ENCODE measurements at places on chromosomes 5 and 9.
A peak's percentile ranks its signal among the peaks of the same experiment; 100 is the strongest.

- no peak for DNase-seq
Observed at GRCh38 chr9:111803924-111804323, 9.2 kb upstream of the SHOC1 start.

GRCh38 chr9:110276781-110277180 lies 20.5 kb upstream of the TXN start:
- no peak for DNase-seq

- DNase-seq, result no peak
Observed at GRCh38 chr9:121454972-121455371, 44.7 kb downstream of the GGTA1 start.

- DNase-seq, result no peak
Observed at GRCh38 chr9:13165236-13165945, 114.1 kb downstream of the MPDZ start.

GRCh38 chr9:127167560-127168326 lies 45.3 kb upstream of the ANGPTL2 start:
- DNase-seq, result no peak

GRCh38 chr5:57989378-57989777 lies 470.5 kb downstream of the PLK2 start:
- DNase-seq, result no peak

GRCh38 chr5:432928-433791 lies 9.8 kb upstream of the EXOC3 start:
- DNase-seq, result no peak

DNA sequence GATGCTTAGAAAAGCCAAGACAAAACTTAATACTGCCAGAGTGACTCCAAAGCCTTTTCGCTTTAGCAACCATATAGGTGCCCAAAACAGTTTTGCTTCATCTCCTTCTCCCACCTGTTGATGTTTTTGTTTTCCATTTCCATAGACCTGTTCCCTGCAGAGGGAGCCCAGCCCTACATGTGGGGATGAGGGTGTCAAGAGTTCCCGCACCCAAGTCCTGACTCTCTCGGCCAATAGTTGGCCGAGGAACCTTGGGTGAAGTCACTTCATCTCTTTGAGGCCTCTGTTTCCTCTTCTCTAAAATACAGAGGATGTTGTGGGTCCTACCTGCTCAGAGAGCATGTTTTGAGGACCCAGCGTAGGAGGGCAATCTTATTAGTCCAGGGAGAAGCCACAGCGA lies 38.5 kb upstream of the LCP2 start:
- DNase-seq, result no peak

GRCh38 chr9:72586388-72587130 lies 65.2 kb downstream of the TMC1 start:
- DNase-seq, result no peak

- no peak for DNase-seq
Observed at GRCh38 chr5:111685969-111686368, 71.0 kb downstream of the NREP start.

- no peak for DNase-seq
Observed at GRCh38 chr5:133639850-133640528, 27.6 kb upstream of the FSTL4 start.

DNA sequence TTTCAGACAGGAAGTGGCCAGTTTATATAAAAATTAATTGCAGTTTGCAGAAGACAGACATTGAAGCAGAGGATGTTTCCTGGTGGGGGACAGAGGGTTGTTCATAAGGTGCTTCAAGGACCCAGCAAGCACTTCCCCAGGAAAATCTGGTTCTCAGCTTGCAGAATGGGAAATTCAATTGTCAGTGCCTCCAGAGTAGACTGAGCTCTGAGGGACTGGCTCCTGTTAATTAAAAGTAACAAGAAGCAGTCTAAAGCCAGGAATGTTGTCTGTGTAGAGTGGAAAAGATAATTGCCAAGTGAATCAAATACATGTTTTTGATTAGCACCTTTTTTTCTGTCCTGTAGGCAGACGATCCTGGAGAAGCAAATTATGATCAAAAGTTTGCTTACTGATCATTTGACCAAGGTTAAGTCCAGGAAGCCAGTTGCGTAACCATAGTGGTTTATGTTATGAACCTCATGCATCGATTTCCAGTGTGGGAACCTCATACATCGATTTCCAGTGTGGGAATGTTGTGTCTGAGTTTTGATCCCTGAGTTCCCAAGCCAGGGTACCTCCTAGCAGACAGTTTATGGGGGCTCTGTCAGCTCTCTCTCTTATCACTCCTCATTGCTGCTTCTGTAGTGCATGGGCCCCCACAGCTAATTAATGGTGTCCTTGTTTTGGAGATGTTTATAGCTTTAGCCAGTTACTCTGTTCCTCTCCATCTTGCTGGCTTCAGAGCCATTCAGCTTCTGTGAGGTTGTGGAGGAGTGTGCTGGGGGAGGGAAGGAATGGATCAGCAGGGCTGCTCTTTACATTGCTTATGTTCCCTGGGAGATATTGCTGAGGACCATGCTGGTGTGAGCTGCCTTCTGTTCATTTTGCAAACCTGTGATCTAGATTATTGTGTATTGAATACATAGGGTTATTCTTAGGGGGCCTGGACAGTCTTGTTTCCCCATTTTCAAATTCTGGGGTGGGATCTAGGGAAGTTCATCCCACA lies 17.1 kb downstream of the MSANTD3 start:
- DNase-seq, result no peak

DNA sequence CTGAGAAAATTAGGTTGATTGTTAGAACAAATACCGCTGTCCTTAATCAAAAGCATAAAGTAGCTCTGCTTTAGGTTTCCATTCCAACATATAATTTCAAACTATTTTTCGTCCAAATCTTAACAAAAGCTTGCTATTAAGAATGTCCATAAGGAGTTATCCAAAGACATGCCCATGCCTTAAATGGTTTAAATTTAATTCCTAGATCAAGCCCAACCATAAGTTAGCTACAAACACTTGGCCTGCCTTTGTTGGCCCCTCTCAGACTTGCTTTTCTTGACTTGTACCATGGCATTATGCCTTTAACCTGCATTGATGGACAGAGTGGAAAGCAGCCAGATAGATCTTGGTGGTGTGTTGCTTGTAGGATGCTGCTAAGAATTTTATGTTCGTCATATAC lies 8.8 kb downstream of the GARNL3 start:
- DNase-seq, result no peak

DNA sequence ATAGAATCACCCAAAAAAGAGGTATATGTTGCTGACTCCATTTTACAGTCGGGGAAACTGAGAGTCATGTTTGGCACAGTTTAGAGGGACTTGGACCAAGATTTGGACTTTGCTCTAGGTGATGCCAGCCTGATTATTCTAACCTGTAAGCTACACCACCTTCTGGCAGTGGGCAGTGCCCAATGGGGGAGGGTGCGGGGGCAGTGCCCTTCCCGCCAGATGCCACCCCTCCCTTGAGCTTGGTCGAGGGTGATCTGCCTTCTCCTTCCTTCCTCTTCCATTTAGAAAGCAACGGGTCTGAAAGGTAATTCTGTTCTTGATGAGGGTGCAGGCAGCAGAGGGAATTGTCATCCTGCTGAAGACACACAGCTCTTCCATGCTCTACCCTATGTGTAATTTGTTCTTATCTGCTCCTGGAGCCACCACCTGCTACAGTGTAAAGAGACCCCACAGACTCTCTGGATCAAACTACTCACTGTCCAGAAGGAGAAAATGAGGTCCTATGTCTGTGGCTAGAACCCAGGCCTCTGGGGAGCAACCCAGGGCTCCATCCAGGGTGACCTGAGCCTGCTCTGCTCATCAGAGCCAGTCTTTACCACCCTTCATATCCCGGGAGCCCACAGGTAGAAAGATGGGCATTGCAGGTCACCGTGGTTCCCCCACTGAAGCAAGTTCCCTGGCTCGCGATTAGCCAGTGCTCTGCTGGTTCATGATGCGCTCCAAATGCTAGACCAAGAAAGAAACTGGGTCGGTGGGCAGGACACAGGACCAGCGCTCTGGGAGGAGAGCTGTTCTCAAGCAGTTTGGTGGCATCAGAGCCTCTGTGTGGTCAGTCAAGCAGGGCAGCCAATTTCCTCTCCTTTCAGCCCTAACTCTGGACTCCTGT lies 156.2 kb downstream of the RGS3 start:
- no peak for DNase-seq

DNA sequence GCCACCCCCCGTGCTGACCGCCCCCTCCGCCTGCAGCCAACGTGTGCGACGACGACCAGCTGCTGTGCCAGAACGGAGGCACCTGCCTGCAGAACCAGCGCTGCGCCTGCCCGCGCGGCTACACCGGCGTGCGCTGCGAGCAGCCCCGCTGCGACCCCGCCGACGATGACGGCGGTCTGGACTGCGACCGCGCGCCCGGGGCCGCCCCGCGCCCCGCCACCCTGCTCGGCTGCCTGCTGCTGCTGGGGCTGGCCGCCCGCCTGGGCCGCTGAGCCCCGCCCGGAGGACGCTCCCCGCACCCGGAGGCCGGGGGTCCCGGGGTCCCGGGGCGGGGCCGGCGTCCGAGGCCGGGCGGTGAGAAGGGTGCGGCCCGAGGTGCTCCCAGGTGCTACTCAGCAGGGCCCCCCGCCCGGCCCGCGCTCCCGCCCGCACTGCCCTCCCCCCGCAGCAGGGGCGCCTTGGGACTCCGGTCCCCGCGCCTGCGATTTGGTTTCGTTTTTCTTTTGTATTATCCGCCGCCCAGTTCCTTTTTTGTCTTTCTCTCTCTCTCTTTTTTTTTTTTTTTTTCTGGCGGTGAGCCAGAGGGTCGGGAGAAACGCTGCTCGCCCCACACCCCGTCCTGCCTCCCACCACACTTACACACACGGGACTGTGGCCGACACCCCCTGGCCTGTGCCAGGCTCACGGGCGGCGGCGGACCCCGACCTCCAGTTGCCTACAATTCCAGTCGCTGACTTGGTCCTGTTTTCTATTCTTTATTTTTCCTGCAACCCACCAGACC lies 80.2 kb downstream of the NTNG2 start:
- DNase-seq, result peak; percentile 63

- DNase-seq, result no peak
Observed at GRCh38 chr9:19895006-19895405, 106.2 kb upstream of the SLC24A2 start.

GRCh38 chr5:102542057-102542456 lies 43.3 kb upstream of the SLCO6A1 start:
- no peak for DNase-seq

GRCh38 chr9:120735415-120736126 lies 21.3 kb upstream of the MEGF9 start:
- DNase-seq, result no peak

DNA sequence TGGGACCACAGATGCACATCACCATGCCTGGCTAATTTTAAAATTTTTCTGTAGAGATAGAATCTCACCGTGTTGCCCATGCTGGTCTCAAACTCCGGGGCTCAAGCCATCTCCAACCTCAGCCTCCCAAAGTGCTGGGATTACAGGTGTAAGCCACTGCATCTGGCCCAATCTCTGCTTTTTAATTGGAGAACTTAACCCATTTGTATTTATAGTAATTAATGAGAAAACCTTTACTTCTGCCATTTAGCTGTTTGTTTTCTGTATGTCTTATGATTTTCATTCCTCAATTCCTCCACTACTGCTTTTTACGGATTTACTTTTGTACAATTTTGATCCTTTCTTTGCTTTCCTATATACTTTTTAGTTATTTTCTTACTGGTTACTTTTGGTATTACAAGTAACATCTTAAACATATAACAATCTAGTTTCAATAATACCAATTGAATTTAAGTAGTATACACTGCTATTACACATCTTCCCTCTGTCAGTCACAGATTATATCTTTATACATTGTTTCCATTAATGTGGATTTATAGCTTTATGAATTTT lies 26.1 kb downstream of the RALGDS start:
- DNase-seq, result no peak

DNA sequence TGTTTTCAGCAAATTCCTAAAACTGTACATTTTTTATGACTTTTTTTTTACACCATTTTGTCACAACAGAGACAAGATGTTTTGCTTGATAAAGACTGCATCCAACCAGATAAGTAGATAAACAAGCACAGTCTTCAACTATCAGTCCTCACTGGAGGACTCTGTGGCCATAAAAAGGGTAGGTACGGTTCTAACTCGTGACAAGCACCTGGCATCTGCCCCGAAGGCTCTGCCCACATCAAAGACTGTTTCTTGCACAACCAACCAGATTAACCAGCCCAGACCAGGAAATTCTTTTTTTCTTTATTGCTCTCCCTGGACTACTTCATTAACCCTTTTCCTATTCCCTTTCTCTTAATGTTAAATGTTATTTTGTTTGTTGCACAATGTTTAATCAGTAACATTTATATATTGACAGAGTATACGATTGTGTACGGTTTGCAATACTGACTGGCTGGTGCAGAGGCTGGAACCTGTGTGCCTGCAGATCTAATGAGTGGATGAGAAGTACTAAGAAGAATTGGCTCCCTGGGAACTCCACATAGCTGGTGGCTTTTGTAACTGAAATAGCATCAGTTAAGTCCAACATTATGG lies 74.1 kb downstream of the SERINC5 start:
- peak; percentile 92 for DNase-seq

GRCh38 chr9:127140181-127140580 lies 17.7 kb upstream of the ANGPTL2 start:
- no peak for DNase-seq

- DNase-seq, result peak; percentile 90
Observed at GRCh38 chr5:172110921-172111851, 76.8 kb downstream of the STK10 start.

GRCh38 chr9:131464354-131465000 lies 38.2 kb upstream of the POMT1 start:
- DNase-seq, result peak; percentile 22

DNA sequence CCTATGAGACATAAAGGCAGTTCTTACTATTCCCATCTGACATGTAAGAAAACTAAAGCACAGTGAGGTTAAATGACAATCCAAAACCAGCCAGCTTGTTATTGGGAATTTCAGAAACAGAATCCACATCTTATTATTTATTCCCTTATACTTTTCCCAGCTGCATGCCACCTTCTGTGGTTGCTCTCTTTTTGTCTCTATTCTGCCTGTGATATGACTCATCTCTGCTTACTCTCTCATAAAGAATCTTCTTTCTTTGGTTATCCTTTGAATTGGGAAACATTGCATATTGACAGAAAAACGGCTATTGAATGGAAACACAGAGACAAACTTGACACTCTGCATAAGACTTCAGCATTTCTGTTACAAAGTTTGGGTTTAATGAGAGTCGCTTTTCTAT lies 183.2 kb downstream of the TLR4 start:
- DNase-seq, result no peak

DNA sequence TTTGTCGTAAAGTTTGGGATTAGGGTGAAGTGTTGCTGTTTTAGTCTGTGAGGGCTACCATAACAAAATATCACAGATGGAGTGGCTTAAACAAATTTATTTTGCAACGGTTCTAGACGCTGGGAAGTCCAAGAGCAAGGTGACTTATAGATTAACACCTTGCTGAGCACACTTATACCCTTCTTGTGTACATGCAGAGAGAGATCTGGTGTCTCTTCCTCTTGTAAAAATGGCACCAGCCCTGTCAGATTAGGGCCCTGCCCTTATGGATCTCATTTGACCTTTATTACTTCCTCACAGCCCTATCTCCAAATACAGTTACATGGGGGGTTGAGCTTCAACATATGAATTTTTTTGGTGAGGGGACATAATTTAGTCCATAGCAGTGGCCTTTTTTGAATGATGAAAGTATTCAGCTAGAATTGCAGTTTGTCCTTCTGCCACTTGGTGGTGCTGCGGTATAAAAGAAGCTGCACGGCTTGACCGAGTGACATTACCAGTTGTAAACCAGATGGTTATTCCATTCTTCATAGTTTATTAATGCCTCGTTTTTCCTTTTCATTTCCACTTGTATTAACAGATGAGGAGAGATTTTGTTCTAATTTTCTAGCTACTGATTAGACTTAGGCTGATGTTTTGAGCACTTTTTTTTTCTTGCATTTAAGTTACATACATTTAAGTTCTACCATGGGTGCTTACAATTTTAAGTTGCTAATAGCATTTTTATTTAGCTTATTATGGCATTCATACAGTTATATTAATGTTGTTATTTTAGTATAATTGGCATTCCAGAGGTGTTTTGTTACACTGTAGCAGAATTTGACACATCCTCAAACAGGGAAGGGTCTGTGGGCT lies 19.4 kb downstream of the DCP2 start:
- peak; percentile 88 for DNase-seq
